ENCODE measurements at places on chromosomes 12 and 14.

DNA sequence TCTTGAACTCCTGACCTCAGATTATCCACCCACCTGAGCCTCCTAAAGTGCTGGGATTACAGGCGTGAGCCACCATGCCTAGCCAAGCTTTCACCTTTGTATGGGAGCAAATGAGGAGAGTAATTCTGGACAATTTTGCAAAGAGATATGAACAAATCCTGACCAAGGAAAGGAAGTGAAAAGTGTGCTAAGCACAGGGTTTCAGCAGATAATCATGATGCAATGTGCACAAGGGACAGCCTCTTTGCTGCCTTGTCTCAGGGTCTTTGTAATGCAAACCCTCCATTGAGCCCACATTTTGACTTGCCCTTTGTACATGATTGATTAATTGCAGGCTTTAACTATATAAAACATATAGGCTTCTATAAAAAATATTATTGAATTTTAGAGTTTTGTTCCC lies 9.2 kb upstream of the PYGL start:
- no peak for DNase-seq

GRCh38 chr12:2739832-2740641 lies 54.7 kb upstream of the FKBP4 start:
- no peak for DNase-seq

DNA sequence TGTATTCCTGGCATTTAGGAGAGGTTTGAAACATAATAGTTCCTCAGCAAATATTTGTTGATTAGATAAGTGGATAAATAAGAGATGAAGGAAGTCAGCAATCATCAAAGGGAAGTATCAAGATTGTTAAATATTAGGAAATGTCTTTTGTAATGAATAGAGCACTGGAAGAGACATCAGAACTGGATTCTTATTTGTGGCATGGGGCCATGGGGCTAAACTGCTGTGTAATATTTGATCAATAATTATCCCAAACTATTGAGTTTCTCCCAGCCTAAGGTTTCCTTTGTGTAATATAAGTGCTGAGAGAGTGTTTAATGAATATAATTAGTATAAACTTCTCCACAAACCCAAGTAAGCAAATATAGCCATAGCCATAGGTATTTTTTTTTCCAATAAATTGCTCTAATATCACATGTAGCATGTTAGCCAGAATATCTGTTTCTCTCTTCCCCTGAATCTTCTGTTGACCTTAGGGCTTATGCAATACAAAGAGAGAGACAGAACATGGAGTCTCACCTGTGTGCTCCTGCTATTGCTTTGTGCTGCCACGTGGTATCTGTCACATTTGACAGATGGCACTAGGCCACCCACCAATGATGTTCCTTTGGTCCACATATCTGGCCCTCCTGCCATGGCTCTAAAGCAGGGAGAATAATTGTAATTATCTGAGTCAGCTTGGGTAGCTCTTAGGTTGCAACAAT lies 658.7 kb downstream of the SOX5 start:
- no peak for DNase-seq

- DNase-seq: no peak
Observed at GRCh38 chr14:55136885-55137786, 8.1 kb downstream of the LGALS3 start.

DNA sequence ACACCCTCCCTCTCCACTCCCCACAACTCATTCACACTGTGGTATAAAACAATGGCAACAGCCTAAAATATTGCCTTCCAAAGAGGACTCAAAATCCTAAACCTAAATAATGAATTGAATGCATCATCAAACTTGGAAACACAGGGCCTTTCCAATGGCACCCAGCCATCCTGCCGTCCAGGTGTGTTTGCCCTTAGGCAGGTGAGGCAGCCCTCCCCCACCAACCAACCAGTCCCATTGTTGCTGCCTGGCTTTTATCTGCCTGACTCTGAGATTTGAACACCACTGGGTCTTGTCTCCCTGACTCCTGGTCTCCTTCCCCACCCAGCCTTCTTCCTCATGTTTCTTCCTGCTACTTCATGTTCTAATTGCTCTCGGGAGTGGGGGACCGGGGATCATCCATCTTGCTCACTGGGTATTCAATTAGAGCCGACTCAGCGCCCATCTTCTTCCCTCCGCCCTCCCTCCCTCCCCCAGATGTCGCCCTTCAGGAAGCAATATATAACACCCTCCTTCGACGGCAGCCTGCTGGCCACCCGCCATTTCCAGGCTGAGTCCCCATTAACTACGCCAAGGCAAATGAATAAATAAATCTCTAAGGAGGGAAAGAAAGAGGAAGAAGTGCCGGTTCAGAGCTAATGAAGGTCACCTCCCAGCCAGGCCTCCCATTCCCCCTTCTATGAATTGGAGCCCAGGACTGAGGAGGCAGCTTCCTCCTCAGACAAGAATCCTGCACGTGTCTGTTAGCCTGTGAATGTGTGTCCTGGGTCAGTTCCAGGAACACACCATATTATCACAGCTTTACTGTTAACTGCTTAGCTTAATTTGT lies 36.3 kb upstream of the NTF3 start:
- no peak for DNase-seq

GRCh38 chr14:50479041-50479440 lies 53.3 kb downstream of the MAP4K5 start:
- no peak for DNase-seq

DNA sequence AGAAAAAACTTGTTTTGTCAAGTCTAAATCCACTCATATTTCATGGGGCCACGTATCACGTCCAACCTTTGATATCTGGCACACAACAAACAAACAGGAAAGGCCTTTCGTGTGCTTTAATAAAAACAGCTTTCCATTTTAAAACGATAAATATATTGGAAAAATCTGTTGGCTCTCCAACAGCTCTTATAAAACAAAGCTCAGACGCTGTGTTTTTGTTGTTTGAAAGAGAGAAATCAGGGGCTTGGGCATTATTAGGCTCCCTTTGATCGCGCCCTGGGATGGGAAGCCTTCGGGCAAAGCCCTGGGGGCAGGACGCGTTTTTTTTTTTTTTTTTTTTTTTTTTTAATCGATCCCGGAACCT lies 429 bp upstream of the PLEKHA5 start:
- DNase-seq: no peak

GRCh38 chr12:89067421-89068187 lies 284.7 kb downstream of the DUSP6 start:
- no peak for DNase-seq

- DNase-seq: no peak
Observed at GRCh38 chr12:143964-144649, 69.8 kb downstream of the SLC6A12 start.

DNA sequence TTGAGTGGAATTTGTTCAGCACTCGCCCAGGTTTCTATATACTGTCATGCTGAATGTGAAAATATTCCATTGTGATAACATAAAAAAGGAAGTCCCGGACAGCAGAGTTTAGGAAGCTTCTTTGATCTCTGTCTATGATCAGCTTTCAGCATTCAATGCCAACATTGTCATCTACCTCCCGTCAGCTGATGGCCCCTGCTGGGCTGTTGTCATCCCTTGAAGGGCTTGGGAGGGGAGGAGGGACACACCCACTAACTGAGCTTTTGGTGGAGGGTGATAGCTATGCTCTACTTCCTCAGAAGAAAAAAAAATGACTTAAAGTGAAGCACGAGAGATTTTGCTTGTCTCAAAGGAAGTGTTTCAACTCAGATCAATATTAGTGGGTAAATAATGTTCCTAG lies 4.7 kb upstream of the KRT77 start:
- no peak for DNase-seq

DNA sequence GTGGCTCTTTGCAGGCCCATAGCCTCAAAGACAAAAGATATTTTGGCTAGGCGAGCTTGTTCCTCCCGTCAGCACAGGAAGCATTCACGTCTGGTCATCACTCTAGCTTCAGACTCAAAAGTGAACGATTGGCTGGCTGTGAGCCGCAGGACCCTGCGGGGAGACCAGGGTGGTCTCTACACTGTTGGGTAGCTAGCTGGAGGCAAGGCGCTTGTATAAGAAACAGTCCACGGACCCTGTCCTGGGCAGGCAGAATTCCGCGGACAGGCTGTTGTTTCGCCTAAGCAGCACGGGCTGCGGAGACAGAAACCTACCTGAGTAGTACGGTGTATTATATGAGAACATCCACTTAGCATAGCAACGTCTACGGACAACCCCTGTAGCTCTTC lies 29.6 kb downstream of the WBP11 start:
- DNase-seq: no peak

GRCh38 chr12:96670334-96670899 lies 181.0 kb downstream of the CFAP54 start:
- no peak for DNase-seq

- DNase-seq: no peak
Observed at GRCh38 chr12:120851444-120851843, 52.7 kb downstream of the SPPL3 start.

DNA sequence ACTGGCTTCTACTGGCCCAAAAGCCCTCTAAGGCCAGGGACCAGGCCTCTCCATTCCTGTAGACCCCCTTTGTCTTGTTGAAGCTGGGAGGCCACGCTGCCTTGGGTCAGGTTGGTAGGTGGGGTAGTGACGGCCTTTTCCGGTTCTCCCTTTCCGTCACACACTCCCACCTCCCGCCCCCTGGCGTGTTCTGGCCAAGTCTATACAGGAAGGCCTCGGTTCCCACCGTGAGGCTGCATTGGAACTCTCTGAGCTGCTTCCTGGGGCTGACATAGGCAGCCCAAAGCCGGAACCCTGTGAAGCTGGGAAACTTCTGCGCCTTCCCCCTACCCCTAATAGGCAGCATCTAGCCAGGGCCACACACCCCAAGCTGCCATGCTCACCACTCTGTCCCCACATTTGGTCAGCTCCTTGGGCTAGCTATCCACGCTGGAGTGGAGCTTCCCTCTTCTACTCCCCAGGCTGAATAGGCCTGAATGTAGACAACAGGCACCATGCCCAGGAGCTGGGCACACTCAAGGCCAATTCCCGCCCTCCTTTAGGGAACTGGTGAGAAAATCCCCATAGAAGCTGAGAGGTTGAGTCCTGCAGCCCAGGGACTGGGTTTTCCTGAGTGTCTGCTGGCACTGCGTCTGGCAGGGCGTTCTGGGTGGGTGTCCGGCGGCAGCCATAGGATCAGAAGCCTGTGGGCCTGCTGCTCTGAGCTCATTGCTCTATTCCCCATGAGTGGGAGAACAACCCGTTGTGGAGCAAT lies 35.7 kb downstream of the RIN3 start:
- no peak for DNase-seq

- DNase-seq: no peak
Observed at GRCh38 chr12:89098441-89099112, 253.7 kb downstream of the DUSP6 start.

- no peak for DNase-seq
Observed at GRCh38 chr12:6222078-6222654, 22.0 kb downstream of the CD9 start.

DNA sequence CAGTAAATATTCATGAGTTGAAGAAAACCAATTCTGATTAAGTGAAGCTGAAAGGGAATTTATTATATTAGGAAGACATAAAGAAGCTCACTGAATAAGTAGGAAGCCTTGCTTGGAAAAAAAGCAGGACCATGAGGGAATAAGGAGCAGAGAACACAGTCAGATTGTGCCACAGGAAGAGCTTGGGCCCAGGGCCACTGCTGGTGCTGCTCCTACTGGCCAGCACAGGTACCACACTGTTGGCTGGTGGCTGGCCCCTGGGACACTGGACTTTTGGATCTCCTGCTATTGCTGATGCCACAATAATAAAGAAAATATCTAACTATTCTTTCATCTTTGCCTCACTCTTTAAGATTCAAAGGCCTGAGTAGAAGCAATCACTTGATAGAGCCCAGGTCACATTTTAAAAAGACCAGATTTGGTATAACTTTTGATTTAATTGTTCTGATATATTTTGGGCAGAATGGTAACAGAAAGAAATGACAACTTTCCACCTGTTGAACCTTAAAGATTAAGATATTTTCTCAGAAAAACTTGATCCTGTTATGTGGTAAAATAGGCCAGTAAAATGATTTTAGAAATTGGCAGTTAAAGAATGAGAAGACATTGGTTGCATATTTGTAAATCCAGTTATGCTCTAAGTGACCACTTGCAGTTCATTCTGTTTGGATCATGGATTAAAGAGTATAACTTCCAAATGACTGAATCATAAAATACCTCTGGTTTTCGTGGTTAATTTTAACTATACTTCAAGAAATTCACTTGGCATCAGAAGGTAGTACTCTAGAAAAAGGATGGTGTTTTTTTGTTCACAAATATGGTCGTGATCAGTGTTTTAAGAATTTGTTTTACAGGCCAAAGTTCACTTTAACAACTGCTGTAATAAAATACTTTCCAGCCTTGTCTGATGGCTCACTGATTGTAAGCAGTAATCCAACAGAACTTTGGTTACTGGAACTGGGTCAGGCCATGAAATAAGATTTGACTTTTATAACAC lies 68.3 kb downstream of the DERA start:
- DNase-seq: no peak

DNA sequence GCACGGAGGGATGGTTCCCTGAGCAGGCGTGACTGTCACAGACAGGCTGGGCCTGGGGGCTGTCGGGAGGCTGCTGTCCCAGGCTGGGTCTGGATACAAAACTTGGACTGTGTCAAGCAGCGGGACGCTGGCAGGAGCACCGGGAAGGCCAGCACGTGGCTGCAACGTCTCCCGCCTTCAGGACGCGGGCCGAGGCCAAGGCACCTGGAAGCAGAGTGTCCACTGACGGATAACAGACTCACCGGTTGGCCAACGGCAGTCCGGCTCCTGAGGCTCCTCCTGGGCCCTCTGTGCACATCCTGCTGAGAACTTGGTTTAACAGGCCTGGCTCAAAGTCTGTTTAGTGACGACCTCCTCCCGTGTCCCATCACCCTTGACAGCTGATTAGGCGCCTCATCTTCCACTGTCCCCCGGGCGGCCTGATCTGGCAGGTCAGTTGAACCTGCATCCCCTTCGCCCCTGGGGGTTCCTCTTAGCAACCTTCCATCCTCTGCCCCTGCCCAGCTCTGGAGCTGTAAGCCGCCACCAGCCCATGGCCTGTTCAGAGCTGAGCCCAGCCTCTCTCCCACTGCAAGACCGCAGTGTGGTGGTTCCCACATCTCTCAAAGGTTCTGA lies 2.5 kb downstream of the XRCC3 start:
- DNase-seq: no peak

DNA sequence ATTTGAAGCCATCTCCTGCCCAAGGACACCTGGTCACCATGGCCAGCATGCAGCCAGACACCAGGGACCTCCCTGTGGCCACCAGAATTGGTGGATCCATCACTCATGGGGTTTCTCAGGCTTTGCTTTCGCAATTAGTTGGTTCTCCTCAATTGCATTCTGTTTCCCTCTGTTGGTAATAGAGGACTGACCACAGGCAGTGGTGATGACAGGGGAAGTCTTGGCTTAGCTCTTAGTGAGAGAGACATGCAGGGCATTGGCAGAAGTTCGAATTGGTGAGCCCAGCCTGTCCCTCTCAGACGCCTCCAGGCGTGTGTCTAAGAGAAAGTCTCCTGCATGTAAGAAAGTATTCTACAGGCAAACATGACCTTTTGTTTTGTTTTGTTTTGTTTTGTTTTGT lies 21.3 kb downstream of the HCAR2 start:
- DNase-seq: no peak

Data from activated CD4-positive, alpha-beta T cell treated with anti-CD3 and anti-CD28 coated beads, Interleukin-2, amount 10 ng/mL, durations not matched to agents 7 days and 5 days (primary cell).